ENCODE measurements at places on chromosomes 11 and 22.

GRCh38 chr22:47061226-47061625, 298.8 kb downstream of the TBC1D22A start:
- DNase-seq: no peak

- DNase-seq: no peak
Measured at GRCh38 chr11:59562292-59562691, 51.0 kb downstream of the OR4D9 start.

- DNase-seq: no peak
Measured at GRCh38 chr11:121253951-121254350, 38.6 kb upstream of the SC5D start.

DNA sequence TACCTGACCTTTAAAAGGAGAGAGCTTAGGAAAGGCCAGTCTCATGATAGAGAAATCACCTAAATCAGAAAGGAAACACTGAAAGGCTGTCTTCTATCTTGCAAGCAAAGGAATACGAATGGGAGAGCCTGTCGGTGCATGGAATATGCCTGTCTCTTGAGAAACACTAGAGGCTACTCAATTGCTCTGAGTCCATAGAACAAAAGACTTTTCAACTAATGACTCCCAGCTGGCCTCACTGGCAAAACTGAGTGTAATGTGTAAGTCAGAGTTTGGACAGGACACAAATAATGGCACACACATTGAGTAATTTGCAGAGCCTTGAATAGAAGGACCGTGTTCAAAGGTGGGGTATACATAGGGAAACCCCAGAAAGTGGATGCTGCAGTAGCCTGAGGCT, 171.0 kb upstream of the ARHGAP20 start:
- no peak for DNase-seq

GRCh38 chr22:21937821-21938070, 14.9 kb downstream of the PPM1F start:
- no peak for DNase-seq

DNA sequence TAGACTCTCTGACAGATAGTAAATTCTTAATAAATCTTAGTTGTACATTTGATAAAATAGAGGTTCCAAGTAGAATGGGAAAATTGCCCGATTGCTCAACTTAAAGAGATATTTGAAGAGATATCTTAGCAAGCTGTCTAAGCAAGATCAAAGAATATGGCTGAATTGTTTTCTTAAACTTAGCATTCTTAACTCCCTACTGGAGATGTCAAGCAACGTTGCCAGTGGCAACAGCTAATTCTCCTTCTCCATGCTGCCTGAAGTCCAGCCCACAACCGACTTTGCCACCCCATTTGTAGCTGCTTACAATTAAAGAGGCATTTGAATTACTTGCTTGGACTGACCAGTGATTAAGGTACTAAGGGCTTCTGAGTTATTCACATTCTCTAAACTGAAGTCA, 94.4 kb downstream of the FAM181B start:
- no peak for DNase-seq

- no peak for DNase-seq
Measured at GRCh38 chr11:43998308-43998707, 49.5 kb upstream of the ACCSL start.

DNA sequence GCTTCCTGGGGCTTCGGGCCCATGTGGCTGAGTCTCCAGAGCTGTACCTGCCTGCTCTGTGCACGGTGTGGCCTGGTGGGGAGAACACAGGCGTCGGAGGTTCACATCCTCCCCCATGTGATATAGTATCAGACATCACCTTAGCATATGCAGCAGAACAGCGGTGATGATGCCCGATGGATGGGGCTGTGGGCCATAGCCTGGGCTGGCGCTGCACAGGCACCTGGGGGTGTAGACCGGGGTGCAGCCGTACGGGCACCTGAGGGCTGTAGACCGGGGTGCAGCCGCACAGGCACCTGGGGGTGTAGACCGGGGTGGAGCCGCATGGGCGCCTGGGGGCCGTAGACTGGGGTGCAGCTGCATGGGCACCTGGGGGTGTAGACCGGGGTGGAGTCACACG, 29.2 kb downstream of the NADSYN1 start:
- DNase-seq: no peak

DNA sequence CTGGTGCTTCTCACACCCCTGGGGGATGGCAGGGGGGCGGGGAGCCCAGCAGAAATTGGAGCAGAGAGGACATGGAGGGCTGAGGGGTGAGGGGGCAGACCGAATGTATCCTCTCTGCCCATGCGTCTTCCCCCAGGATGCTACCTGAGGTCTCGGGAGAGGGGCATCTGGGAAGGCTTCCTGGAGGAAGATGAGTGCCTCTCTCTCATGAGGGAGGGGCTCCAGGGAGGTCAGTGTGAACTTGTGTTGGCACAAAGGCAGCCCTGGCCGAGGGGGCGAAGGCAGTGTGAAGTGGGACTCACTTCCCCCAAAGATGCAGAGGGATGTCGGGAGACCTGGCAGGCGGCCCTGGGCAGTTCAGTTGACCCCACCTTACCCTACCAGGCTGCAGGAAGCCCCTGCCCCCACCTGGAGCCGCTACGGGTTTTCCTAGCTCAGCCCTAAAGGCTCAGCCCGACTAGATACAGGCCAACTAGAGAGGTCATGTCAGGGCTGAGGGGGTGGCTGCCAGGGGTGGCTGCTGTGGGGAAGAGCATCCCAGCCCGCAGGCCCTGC, 10.4 kb downstream of the ASCL2 start:
- no peak for DNase-seq

GRCh38 chr22:31960767-31961166, 16.4 kb downstream of the YWHAH start:
- DNase-seq: no peak

GRCh38 chr11:123308077-123308476, 113.0 kb upstream of the CLMP start:
- no peak for DNase-seq

GRCh38 chr11:117072517-117073461, 25.4 kb downstream of the SIK3 start:
- DNase-seq: peak; percentile 87

DNA sequence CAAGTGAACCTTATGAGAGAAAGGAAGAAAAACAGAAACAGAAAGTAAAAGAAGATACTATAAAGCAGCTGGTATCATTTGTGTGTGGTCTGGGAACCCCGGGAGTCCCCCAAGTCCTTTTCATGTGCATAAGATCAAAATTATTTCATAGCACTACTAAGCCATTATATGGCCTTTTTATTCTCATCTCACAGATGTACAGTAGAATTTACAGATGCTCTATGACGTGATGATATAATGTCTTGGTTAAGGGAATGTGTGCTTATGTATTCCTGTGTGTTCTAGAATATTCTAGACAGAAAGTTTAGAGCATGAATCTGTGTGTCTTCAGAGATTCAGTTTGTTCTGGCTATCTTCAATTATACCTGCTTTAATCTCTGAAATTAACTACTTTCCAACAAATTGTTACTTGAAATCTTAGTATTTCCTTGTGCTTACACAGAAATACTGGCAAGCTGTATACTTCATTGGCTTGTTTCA, 8.6 kb upstream of the TPP1 start:
- DNase-seq: no peak

GRCh38 chr11:69515271-69516245, 34.1 kb downstream of the LINC01488 start:
- DNase-seq: no peak

GRCh38 chr11:94623120-94623735, 56.1 kb downstream of the PIWIL4 start:
- DNase-seq: peak; percentile 59

DNA sequence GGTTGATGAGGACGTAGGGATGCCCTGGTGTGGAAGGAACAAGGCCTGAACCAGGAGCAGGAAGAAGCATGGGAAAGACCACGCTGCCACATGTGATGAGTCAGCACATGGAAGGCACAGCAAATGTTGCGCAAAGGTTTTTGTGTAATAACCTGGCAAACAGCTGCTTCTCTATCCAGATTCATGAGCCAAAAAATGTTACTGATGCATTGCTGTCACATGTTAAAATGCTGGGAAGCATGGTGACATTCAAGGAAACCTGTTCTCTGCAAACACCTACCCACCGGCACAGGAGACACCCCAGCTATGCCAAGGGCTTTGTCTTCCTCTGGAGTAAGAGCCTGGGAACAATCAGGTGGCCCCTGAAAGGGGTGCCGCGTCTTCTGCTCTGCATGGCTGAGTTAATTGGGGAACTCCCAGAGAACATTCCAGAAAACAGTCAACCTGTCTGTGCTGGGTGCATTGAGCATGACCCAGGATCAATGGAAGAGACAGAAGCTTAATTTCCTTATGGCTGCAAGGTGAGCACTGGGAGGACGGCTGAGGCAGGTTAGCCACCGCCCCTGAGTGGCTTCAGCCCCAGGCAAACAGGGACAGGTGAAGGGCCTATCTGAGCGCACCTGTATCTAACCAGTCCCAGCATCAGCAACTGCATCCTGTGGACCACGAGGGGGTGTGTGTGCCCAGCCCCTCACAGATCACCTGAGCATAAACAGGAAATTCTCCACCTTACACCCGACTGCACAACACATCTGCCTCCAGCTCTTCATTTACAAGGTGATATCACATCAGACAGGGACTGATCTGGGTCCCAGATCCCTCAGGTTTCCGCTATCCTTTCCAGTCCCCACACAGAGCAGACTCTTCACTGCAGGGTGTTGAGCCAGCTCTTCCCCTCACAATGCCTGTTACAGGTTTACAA, 108.4 kb downstream of the GGTLC2 start:
- DNase-seq: no peak

DNA sequence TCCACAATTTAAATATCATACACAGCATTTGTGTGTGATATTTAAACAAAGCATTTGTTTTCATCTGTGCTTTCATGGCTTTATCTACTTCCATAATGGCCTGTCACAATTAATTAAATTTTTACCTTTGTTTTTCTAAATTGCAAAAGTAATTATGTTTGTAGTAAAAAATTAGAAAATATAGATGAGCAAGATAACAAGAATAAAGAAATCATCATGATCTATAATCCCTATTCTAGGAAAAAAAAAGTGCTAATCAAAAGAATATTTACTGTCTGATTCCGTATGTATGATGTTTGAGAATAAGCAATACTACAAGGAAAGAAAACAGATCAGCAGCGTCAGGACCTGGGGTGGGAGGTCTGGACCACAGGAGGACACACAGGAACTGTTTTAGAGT, 149.9 kb downstream of the NCAM1 start:
- no peak for DNase-seq

DNA sequence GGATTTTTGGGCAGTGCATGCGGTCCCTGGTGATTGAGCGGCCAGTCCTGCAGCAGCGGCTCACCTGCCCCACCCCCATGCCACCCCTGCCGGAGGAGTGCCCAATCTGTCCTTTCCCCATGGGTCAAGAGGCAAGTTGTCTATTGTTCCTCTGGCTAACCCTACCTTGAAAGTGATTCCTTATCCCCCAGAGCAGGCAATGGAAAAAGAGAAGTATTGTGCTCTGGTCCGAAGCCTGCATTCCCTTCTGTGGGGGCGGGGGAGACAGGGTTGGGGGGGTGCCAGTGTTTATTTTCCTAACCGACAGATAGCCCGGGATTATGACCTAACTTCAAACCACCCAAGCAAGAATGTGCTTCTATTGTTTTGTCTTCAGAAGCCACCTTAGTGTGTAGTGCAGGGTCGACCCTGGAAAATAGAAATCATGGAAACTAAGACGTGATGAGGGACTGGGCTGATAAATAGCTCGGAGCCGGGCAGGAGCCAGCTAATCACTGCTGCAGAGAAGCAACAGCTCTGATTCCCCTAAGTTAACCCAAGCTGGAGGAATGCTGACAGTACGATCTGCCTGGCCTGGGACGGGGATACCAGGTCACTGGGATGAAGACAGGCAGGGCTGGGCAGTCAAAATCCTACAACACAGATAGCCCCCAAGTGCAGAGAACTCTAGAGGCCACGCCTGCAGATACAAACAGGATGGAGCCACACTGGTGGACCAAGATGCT, 38.7 kb upstream of the ATXN10 start:
- no peak for DNase-seq

DNA sequence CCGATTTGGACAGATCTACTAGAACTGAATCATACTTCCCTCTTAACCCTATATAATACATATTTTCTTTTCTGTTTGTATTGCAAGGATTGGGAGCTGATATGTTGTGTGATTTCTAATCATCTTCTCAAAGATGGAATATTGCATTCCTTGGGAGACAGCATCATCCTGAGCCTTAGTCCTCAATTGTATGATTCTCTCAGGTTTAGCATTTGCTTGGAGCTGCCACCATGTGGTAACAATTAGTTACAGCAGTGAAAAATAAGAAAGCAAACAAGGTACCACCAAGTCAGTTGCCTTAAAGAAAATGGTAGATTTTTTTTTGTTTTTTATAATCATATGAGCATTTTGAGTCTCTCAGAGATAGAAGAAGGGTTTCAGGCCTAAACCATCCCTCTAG, 11.9 kb downstream of the SNX19 start:
- no peak for DNase-seq

GRCh38 chr11:12008790-12009616, 577 bp upstream of the DKK3 start:
- DNase-seq: no peak

- peak; percentile 63 for DNase-seq
Measured at GRCh38 chr22:50260801-50261614, 475 bp downstream of the MAPK12 start.

DNA sequence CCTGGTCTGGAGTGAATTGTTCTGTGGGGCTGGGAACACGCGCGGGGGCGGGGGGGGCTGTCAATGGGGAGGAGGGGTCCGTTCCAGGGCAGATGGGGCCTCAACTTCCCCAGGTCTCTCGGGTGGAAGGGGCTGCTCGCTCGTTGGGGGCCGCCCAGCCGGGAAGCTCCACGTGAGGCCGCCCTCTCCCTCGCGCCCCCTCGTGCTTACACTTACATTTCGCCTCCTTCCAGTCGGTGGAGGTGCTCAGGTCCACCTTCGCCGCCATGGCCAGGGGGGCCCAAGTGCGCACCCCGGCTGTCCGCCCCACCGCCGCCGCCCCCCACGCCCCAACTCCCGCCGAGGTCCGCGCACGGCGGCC, 452 bp downstream of the MACROD1 start:
- peak; percentile 17 for DNase-seq

- DNase-seq: peak; percentile 44
Measured at GRCh38 chr11:60265373-60266214, 14.9 kb upstream of the MS4A4A start.

GRCh38 chr22:20580179-20580578, 72.8 kb downstream of the MED15 start:
- DNase-seq: no peak

- DNase-seq: no peak
Measured at GRCh38 chr11:37533087-37533486, 935.1 kb upstream of the RAG2 start.

DNA sequence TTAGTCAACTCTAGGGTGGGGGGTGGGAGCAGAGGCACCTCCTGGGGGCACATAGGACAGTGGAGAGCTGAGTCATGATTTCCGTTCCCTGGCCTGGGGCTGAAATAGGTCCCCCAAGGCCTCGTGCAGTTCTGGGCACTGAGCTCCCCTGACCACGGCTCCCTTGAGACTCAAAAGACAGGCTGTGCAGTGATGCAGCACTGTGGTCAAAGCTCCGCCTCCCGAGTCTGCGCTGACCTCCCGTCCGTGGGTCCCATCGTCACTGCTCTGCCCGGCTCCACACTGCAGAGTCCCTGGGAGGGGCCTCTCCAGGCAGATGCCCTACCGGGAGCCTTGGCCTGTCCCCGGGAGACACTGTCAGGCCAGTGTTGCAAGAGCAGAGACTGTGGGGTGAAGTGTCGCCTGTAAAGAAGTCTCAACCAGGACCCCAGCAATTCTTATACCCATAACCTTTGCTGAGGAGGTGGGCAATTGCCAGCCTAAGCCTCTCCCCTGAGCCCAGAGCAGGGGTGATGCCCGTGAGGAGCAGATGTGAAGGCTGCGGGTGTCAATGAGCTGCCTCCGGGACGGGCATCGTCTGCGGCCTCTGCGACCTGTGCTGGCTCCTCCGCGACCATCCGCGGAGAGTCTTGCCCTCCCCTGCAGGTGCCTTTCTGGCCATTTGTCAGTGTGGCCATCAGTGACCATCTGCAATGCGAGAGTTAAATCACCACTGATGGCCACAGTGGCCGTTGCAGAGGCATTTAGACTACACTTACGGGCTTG, 877.3 kb downstream of the BRD1 start:
- no peak for DNase-seq
